Psoas muscle (tissue), 8 donors: ENCODE measurements at places on chromosomes 3 and 15. TPM values are rescaled to one million over a fixed set of nuclear protein-coding genes. Genes with fewer than 3 reads are reported as not detected.

GRCh38 chr3:15513810-15514662 is 7.5 kb downstream of the COLQ start:
- no peak for DNase-seq

DNA sequence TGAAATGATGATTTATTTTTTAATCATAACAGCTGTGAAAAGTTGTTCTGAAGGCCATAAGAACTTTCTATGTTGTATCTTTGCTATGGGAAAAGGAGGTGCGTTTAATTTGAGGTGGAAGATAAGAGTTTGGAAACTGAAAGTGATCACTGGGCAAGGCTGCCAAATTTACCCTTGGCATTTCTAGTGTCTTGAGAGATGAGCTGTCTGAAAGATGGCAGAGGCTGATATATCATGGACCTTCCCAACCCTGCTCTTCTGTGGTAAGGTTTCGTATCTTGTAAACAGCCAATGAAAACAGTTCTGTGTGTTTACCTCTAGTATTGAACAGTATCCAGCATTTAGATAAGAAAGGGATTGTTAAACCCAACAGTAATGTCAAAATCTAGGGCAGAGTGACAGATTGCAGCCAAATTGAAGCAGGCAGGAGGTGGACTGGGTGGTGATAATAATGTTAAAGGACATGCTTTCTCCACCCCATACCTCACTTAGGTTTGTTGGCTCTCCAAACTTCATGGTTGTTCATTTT is 15.8 kb upstream of the NFKBIZ start:
- no peak for DNase-seq

DNA sequence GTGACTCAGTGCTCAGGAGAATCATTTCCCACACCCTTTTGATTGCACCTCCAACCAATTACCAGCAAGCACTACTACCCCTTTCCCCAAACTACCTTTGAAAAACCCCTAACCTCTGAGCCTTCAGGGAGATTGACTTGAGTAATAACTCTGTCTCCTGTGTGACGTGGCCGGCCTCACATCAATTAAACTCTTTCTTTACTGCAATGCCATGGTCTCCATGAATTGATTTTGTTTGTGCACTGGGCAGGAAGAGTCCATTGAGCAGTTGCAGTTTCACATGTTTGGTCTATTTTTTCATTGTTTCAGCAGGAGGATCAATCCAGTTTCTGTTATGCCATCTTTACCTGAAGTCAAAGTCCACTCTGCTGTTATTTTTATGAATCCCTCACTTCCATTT is 32.4 kb downstream of the SCN11A start:
- DNase-seq, result no peak

DNA sequence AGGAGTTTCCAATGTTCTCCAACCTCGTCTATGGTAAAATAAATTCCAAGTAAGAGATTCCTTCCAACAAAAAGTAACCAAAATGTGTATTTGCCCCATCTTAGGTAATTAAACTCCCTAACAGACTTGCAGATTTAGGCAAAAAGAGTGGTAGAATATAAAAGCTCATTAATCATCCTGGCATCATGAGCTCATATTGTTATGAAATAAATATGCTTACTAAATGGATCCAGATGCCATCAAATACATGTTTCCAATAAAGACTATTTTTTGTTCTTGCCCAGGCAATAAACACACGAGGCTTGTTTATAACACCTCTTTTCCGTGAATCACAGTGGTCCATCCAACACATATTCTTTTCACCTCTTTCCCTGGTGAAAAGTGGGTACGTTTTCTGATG is 189.4 kb downstream of the THSD4 start:
- no peak for DNase-seq

CDC25A gene
- total RNA-seq, result 0.93 TPM

BFSP2 gene
- total RNA-seq, result not detected

- DNase-seq, result no peak
Measured at GRCh38 chr15:58167095-58167691, 29.0 kb downstream of the AQP9 start.

DNA sequence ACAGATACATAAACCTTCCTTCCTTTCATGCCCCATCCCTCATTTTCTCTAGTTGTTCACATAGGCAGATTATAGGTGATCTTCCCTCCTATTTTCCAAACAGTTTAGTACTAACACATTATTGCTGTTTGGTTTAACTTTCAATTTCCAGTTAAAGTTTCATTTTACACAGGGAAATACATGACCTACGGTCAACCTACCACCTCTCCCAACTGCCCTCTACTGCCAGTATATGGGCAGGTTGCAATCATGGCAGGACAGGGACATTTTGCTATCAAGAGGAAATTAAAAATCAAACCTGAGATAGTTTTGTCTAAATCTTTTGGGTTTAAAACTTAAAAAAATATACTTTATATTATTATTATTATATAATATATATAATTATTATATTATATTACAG is 26.1 kb upstream of the TFDP2 start:
- no peak for DNase-seq

- no peak for DNase-seq
Measured at GRCh38 chr15:61687651-61688050, 372.6 kb downstream of the VPS13C start.

DNA sequence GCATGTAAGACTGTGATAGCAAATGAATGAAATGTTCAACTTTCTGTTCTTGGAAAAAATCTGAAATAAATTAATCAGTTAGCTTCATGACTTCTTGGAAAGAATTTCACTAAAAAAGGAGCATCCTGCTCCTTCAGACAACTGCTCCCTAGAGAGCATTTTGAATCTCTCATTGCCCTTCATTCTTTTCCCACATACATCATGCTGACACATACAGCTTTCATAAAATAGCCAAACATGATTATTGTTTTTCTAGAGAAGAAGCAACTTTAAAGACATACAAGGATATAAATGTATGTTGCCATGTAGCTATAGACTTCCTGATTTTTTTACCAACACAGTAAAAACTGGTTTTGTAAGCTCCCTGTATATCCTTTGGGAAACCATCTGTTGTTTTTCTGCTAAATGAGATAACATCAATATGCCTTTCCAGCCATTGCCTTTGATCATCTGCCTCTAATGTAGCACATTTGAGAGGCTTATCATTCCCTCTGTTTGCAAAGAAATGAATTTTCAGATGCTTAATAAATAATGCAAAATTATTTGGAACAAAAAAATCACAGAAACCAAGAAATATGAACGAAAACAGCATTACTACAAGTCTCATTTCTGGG is 248.2 kb upstream of the GPR149 start:
- DNase-seq, result no peak

DNA sequence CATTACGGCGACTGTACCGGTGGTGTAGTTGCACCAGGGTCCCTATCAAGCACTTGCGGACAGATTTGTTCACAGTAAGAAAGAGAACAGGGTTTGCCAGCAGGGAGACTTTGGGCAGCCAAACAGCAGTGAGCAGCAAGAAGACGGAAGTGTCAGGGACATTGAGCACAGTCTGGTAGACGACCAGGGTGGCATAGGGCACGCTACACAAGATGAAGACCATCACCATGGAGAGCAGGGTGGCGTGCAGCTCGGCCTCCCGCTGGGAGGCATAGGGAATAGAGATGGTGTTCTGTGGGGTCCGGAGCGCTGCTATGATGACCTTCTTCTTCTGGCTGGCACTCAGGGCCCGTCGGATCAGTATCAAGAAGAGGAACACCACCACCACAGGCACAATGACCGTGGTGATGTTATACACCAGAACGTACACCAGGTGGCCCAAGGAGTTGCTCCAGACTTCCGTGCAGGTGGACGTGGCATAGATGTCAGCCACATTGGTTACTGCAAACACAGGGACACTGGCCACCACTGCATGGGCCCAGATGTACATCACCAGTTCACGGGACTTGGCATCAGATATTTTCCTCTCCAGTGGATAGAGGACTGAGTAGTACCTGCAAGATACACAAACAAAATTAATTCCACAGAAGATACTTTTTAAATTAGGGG is 19.1 kb upstream of the FSIP1 start:
- no peak for DNase-seq

DNA sequence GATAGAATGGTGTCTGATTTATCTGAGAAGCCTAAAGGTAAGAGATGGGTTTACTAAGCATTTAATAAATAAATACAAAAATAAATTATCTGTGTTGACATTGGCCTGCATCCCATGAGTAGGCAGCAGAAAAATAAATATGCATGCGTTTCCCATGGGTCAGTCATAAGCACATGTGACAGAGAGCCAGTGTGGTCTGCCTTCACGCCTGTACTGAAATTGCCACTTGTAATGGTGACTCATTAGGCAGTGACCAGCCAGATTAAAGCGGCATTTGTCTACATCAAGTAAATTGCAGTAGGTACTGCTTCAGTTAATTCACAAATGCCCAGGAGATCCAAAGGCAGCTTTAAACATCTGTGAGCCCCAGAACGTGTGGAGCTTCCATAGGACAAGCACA is 399.6 kb downstream of the NAALADL2 start:
- DNase-seq, result no peak

DNA sequence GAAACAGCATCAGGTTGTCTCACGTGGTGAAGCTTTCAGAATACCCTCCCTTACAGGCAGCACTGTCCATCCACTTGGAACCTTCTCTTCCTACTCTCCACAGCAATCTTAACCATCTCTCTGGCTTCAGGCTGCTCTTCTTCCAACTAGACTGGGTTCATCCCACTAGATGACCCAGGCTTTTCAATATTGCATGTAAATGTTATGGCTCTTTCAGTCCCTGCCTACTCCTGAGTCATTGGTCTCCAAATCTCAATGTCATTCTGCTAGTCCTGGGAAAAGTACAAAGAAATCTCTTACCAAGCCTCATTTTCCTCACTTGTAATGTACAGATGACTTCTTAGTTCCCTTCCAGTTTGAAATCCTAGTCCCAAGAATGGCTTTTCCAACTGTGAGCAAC is 109.7 kb upstream of the CTNNB1 start:
- no peak for DNase-seq

DNA sequence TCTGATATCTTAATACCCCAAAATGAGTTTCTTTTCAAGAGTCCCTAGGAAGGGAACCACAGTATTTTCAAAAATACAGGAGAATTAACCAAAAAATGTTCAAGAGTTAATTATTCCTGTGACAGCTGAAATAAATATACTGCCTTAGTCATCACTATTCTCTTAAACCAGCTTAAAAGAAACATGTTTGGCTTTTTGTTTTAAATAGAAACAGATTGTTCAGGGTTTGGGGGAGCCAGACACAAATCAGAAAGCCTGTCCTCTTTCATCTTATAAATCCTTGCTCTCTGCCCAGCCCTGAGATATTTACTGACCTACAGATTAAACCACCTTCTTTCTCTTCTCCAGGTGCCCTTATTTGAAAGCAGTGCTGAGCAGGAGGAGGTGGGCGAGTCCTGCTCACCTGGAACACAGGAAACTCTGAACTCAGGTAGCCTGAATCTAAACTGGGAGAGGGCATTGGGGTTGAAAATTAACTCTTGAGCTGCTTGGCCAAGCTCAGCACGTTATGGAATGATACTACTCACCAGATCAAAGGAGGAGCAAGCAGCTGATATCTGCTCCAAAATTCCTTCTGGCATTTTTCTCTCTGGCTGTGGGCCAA is 84.1 kb upstream of the SPRED1 start:
- DNase-seq, result no peak

FAM162A gene
- 53.4 TPM for total RNA-seq

DNA sequence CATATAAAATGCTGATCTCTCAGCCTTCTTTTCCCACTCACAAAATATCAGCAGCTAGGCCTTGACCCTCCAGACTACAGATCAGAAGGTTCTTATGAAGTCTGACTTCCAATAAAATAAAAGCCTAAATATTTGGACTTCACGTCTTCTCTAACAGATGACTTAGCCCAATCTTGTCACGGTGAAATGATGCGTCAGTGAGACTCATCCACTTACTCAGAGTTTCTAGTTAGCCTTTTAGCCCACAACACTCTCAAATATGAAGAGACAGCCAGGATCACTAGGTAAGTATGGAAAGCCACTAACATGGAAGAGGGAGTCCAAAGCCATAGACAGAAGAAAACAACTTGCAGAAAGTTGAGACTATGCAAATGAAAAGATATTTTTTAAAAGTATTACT is 601.2 kb downstream of the PYDC2 start:
- no peak for DNase-seq

CHRM5 gene
- total RNA-seq, result not detected

- no peak for DNase-seq
Measured at GRCh38 chr15:81270781-81271491, 53.0 kb downstream of the STARD5 start.
